ENCODE measurements at places on chromosomes 2 and 18.

- DNase-seq = no peak
Measured at GRCh38 chr18:68431111-68431921, 283.6 kb downstream of the TMX3 start.

DNA sequence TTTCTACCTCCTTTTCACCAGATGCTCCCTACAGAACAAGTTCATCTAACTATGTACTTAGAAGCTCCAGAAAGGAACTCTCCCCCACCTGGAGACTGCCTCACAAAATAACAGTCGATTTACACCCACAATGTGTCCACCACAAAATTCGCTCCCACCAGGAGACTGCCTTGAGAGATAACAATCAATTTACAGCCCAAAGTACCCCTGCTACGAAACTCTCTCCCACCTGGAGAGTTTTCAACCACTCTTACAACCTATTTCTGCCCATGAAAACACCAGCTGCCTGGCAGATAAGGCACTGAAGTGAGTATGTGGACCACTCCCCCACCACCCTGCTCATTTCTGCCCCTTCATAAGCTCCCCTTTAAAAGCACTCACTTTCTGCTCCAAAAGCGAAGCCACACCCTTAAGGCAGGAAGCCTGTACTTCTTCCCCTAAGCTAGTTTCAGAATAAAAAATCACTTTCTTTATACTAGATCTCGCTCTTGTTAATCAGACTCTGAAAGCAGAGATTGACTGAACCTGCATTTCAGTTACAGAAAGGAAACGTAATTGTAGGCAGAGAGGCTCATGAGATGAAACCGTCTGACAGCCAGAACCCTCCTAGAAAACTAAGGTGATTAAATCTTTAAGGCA lies 94.4 kb upstream of the RBBP8 start:
- no peak for DNase-seq

- no peak for DNase-seq
Measured at GRCh38 chr2:231715988-231716616, 7.8 kb downstream of the PTMA start.

DNA sequence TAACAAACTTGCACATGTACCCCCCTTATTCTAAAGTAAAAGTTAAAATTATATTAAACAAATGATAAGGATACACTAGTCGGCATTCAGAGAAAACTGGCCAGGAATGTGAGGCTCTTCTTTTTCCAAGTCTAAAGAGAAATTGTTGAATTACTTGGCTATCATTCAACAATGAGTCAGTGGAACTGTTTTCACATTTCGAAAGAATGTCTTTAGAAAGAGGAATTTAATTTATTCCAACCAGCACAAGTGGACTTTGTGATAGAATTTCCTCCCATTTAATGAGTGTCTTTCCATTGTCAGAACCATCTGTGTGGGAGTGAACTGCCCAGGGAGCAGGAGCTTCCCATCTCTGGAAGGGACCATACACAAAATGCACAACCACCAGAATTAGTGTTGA lies 792.2 kb downstream of the EPHA4 start:
- no peak for DNase-seq

DNA sequence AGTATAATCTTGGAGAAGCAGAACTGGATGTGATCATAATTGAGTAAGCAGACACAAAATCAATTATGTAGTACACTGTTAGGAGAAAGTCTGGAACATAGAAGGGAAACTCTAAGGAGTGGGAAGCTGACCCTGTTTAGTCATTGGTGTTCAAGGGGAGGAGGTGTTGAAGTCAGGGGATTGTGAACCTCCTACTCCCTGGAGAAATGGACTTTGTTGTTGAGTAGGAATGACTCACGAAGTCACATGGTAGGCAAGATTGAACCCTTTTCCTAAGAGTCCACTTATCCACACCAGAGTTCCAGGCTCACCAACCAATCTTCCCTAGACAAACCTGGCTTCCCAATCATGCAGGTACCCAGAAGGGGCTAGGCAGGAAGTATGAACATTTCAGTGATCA lies 81.0 kb upstream of the BCL11A start:
- DNase-seq = no peak
